ENCODE measurements at places on chromosomes 1 and 21. TPM values are rescaled to one million over a fixed set of nuclear protein-coding genes. Genes with fewer than 3 reads are reported as not detected.

DNA sequence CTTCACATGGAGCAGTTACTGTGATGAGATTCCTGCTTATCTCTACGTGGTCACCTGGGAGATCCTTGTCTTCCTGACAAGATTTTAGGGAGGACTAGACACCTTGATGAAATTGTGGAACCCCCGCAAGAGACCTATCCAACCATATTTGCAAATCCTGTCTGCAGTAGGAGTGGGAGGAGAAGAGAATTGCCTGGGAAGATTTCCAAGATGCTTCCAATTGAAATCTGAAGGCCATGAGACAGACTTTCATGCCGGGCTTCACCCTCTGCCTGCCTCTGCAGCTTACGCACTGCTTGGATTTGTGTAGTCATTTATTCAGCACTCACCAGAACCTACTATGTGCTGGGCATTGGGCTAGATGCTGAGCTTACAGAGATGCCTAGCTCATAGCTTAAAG, 106.6 kb downstream of the OMA1 start:
- no peak for DNase-seq

GRCh38 chr1:39628807-39629350, 10.6 kb downstream of the HEYL start:
- no peak for DNase-seq

- DNase-seq = no peak
These were observed 40.5 kb downstream of the SERINC2 start for GRCh38 chr1:31453384-31454079.

DNA sequence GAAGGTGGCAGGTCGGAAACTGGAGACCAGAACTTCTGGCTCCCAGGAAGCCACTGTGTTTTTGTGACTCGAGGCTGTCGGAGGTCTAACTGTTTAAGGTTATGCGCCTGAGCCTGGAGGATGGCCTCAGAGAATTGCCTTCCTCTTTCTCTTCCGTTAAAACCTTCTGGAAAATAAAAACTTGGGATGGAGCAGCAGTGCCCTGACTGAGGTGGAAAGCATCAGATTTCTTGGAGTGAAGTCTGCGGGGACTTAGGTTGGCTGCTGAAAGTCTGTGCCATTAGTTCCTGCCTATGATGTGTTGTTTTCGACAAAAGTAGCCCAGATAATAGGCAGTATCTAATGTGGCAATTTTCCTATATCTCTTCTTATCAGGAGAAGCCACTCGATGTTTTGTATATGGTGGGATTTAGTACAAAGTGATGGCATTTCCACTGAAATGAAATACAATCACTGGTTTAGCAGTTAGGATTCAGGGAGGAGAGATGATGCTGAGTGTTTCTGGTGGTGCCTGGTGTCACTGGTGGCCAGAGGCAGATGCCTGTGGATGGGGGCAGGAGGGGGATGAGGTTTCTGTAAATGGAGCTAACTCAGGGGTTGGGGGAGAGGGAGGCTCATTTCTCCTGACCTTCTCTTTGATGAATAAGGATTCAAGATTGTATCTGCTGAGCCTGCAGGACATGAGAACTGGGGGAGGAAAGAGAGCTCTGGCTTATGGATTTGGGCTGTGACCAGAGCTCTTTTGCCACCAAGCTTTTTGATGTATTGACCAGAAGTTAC, 150.8 kb downstream of the CAMTA1 start:
- no peak for DNase-seq

The C1orf56 gene
- not detected for total RNA-seq

The PLA2G4A gene
- 8.6 TPM for total RNA-seq

The GTF2B gene
- total RNA-seq = 31.8 TPM

DNA sequence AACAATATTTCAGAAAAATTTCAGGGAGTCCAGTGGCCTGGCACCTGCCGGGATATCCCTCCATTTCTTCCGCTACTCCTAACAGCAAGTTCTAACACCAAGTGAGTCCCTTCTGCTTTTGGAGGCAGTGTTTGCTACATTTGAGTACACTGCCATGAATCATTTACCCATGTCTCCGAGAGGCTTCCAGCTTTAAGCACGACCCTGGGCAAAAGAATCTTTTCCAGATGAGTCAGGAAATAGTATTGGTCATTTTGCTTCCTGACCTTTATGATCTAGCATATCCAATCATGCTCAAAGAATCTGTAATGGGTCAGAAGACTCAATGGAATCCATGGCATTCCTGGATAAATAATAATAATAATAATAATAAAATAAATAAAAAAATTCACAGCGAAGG, 60.7 kb upstream of the FMN2 start:
- DNase-seq = no peak

The KDF1 gene
- 23.0 TPM for total RNA-seq

The CREG1 gene
- total RNA-seq = 55.7 TPM

DNA sequence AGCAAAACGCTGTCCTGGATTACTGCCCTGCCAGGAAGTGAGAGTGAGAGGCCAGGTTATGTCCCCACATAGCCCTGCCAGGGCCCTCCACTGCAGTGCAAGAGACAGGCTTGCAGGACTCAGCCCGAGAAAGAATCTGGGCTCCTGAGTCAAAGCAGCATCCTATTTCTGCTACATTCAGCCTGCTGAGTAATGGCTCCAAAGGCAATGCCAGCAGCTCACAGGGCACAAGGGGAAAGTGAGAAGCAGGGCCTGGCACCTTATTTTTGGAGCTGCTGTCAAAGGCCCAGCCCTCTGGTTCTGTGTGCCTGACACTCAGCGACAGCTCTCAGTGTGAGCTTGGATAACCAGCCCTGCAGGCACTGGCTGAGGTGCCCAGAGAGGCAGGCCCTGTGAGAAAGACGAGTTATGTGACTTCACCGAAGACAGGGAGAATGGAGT, 83.9 kb downstream of the DTL start:
- DNase-seq = no peak

DNA sequence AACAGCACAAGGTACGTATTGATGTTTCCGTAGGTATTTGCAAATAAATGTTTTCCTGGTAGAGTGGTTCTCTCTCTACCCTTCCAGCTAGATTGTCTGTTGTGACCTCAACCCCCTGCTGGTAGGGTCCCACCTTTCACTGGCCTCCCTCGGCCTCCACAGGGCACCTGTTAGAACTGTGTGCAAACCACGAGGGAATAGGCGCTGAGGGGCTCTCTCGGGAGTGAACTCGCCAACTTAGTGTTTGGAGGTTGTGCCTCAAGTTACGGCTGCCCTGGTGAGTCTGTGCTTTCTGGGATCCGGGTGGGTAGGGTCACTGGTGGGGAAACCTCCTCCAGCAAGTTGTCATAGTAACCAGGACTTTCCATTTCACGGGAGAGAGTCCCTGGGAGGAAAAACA, 204.7 kb upstream of the EDN2 start:
- DNase-seq = no peak

The FNBP1L gene
- 26.1 TPM for total RNA-seq

- DNase-seq = no peak
These were observed 9.5 kb downstream of the SLC45A3 start for GRCh38 chr1:205670611-205671430.

DNA sequence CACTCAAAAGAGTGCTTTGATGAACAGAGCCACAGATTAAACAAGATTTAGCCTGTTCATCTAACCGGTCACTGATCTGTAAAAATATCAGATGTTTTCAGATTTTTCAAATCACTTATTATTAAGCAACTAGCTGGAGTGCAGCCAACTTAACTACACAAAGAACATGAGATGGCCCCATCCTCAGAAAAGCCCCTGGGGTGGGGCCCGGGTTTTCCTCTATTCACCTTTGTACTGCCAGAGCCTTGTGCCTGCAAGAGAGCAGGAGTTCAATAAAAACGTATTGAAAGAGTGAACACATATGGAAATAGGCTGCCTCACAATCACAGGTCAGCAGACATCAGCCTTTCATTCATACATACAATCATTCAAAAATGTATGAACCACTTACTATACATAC, 516.1 kb downstream of the OMA1 start:
- no peak for DNase-seq

- no peak for DNase-seq
These were observed 5.4 kb downstream of the PADI6 start for GRCh38 chr1:17377325-17377953.

DNA sequence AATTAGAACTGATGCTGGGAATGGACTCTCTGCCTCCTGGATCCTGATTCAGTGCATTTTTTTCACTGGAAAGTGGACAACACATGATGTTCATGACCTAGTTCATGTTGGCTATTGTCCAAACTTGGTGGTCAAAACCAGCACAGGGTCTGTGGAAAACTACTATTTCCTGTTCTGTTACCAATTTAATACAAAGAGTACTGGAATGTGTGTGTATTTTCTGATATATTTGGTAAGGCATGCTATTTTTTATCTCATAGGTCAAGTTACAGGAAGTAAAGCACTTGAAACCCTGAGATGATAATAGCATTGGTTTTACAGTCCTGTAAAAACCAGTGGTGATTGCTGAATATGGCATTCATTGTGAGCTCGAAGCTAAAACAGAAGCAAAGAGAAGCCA, 89.9 kb downstream of the SGIP1 start:
- no peak for DNase-seq

The EPHB2 gene
- 19.5 TPM for total RNA-seq

- DNase-seq = no peak
These were observed 9.8 kb downstream of the DISP1 start for GRCh38 chr1:222824641-222825040.

DNA sequence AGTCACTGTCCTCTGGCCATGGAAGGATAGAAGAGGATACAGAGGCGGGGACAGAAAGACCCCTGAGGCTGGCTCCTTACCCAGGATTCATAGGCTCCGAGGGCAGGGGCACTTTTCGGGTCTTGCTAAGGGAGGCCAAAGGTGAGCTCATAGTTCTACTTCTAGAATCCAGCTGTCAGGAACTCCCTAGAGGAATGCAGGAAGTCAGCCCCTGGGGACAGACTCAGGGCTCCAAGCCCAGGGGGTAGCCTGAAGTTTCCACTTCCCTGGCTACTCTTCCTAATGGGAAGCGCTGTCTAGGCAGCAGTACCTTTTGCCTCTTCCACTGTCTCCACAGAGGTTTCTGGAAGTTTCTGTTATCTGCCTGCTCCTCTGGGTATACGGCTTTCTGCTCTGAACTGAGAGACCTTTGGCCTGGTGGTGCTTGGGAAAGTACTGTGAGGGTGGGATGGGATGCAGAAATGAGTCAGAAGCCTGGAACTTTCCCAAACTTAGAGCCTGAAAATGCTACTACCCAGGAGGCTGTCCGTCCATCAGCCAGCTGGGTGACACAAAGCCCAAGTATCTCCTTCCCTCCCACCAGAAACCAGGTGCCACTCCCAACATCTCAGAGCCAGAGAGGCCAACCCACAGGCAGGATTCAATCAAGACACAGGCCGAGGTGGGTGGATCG, 3.6 kb downstream of the UBXN11 start:
- DNase-seq = no peak

- no peak for DNase-seq
These were observed 216.3 kb downstream of the PTPRU start for GRCh38 chr1:29452463-29453230.

DNA sequence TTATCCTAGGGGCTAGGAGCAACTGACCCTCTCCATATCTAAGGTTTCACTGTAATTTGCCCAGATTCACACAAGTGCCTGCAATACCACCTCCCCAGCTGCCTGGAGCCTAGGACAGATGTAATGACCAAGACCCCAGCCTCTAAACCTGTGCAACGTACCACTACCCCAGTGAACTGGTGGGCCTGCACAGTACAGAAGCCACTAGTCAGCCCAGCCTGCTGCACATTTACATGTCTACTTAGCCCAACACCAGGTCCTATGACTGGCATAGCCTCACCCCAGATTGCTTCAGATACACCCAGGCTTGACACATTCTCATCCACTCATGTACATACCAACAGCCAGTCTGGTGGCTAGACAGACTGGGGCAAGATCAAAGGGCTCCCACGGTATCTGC, 1336.6 kb downstream of the BRINP3 start:
- DNase-seq = no peak

The EXTL1 gene
- 0.15 TPM for total RNA-seq

The TGFB2 gene
- 0.34 TPM for total RNA-seq

DNA sequence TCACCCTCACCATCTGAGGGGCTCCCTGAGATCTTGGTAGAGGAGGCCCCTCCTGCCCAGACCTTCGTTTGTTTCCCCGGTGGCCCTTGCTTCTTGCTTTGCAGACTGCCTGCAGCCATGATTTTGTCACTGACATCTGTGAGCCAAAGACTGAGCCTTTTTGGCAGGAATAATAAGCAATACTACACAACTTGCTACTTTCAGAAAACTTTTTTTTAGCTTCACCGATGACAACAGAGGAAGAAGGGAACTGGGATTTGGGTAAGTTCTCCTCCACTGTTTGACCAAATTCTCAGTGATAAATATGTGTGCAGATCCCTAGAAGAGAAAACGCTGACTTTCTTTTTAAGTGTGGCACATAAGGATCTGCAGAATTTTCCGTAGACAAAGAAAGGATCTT, 11.7 kb upstream of the CD101 start:
- DNase-seq = no peak

- no peak for DNase-seq
These were observed 31.9 kb downstream of the H3-3A start for GRCh38 chr1:226094451-226094850.

The TSPEAR gene
- not detected for total RNA-seq

- peak; percentile 7 for DNase-seq
These were observed 13.6 kb upstream of the C1orf185 start for GRCh38 chr1:51088474-51088873.

- no peak for DNase-seq
These were observed 34.3 kb downstream of the S100B start for GRCh38 chr21:46570631-46571030.

GRCh38 chr1:55781944-55782482, 566.8 kb upstream of the USP24 start:
- peak; percentile 32 for DNase-seq

- no peak for DNase-seq
These were observed 114.6 kb downstream of the LIPI start for GRCh38 chr21:14096172-14096571.

DNA sequence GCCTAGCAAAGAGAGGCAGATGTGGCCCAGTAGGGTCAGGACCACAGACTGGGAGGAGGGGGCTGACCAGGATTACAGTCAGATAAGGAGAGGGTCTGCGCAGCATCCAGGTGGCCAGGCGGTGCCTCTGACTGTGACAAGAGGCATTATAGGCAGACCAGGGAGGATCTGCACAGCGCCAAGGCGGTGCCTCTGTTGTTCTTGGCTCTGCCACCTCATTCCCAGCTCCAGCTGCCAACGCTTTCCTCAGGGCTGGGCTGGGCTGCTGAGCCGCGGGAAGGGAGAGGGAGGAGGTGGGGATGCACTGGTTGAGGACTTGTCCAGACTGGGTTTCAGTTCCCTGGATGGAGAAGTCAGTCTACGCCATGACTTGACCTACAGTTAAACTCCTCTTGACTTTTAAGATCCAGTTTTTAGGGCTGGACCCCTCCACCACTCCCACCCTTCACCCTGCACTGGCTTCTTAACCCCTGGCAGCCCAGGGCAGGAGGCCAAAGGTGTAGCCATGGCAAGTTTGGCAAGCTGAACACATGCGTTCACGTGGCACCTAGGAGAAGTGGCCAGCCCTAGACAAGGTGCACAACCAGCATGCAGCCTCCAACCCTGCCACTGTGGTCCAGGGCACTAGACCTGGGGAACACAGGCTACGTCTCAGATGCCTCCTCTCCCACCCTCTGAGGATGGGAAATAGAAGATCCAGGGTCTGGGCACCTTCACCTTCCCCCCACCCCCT, 4.5 kb upstream of the CRABP2 start:
- DNase-seq = no peak

The NR5A2 gene
- 0.91 TPM for total RNA-seq
